Muscle of arm (tissue), 14 donors: ENCODE measurements at places on chromosomes 11 and 22. TPM values are rescaled to one million over a fixed set of nuclear protein-coding genes. Genes with fewer than 3 reads are reported as not detected.

CD3D gene
- polyA plus RNA-seq, result 0.82 TPM

- no peak for DNase-seq
Measured at GRCh38 chr22:23240639-23241389, 60.5 kb downstream of the BCR start.

- DNase-seq, result no peak
Measured at GRCh38 chr22:48721395-48721669, 1106.3 kb downstream of the BRD1 start.

DNA sequence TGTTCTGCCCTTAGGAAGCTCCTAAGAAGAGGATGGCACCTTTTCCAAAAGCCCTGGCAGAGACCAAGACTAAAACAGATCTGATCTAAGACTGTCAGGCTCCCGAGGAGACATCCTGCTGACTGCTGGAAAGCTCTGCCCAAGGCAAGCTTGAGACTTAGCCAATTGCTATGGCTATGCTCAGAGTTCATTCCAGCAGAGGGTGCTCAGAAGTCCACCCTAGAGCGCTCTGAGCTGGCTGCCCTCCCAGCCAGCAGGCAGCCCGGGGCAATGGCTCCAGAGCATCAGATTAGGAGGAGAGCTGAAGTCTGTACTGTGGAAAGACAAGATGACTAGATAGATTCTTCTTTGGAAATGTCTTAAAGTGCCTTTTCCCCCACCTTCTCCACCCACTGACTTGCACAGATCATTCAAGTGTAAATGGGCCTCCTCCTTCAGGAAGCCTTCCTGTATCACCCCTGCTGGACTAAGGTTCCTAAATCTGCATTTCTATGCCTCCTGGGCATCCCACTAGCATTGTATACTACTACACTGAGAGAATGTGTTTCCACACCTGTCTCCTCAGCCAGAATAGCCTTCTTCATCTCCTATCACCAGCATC is 23.4 kb downstream of the LRRC55 start:
- no peak for DNase-seq

- no peak for DNase-seq
Measured at GRCh38 chr11:71323876-71324526, 71.6 kb upstream of the SHANK2 start.

HSPB2 gene
- not detected for polyA plus RNA-seq

- no peak for DNase-seq
Measured at GRCh38 chr22:45298934-45299505, 10.7 kb upstream of the FAM118A start.

DNA sequence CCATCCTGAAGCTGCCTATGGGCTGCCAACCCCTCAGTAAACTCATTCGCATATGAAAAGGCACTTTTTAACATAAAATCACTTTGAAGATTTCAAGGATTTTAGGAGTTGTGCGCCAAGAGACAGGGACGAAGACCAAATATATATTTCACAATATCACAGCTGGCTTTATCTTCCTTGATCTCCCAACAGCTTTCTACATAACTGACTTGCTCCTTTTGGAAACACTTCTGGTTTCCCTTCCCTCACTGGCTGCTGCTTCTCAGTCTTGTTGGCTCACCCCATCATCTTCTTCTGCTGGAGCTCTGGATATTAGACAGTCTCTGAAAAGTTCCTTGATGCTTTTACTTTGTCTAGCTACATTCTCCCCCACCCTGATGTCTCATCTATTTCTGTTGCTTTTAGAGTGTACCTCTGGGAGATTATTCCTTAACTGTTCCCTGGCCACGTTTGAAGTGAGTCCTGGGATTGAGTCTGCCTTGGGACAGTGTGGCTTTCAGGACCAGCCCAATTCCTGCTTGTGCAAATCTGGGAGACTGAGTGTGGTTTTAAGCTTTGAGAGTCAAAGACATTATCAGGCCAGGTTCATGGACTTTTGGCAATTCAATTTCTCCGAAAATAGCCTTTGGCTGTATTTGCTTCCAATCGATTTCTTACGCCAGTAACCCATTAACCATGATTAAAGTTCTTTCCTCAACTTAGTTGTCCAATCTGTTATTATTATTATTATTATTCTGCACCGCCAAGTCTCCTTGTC is 30.9 kb upstream of the NNMT start:
- DNase-seq, result no peak

- DNase-seq, result no peak
Measured at GRCh38 chr11:102302241-102302640, 15.0 kb upstream of the BIRC3 start.

GRCh38 chr11:66068923-66069714 is 953 bp upstream of the PACS1 start:
- DNase-seq, result no peak

GRCh38 chr11:47109051-47109726 is 67.5 kb downstream of the ARFGAP2 start:
- no peak for DNase-seq

DNA sequence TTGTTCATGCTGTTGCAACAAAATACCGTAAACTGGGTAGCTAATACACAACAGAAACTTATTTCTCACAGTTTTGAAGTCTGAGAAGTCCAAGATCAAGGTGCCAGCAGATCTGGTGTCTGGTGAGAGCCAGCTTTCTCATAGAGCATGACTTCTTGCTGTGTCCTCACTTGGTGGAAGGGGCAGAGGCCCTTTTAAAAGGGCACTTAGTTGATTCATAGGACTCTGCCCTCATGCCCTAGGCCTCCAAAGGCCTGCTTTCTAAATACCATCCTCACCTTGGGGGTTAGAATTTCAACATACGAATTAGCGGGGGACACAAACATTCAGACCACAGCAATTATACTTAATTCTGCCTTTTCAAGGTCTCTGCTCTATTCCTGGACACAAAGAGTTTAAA is 52.3 kb upstream of the FDX1 start:
- DNase-seq, result no peak

DNA sequence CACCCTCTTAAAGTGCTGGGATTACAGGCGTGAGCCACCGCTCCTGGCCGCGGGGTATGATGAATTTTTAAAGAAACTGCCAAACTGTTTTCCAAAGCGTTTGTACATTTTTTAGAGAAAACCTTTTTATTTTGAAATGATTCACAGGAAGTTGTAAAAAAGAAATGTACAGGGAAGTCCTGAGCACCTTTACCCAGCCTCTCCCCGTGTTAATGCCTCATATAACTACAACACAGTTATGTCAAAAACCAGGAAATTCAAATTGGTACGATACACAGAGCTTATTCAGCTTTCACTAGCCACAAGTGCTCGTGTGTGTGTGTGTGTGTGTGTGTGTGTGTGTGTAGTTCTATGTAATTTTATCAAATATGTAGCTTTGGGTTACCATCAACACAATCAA is 7.0 kb upstream of the FAM118A start:
- no peak for DNase-seq
